ENCODE measurements at places on chromosomes 3 and 15. TPM values are rescaled to one million over a fixed set of nuclear protein-coding genes. Genes with fewer than 3 reads are reported as not detected.

DNA sequence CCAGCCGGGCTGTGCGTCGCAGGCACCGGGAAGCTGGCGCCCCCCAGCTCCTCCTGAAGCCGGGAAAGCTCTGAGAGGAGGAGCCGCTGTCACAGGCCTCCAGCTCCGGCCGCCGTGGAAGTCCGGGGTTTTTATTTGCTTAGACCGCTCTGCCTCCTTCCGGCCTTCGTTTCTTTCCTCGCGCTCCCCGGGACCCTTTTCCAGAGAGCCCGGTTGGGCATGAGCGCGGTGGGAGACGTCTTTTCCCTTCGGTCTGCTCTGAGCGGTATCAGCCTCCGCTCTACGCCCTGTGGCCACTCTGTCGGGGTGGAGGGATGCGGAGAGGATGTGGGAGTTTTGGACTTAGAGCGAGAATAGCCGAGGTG is 559 bp downstream of the SENP5 start:
- H3K4me1 ChIP-seq, result peaks cover 21% of the 10 kb centered on the region
- peak overlapping the region; percentile 79 for H3K27ac ChIP-seq
- peak overlapping the region; percentile 95 for H3K4me3 ChIP-seq
- no peak for DNase-seq
- H3K27me3 ChIP-seq, result no peaks in the 10 kb centered on the region
- H3K36me3 ChIP-seq, result peaks cover 19% of the 10 kb centered on the region

DNA sequence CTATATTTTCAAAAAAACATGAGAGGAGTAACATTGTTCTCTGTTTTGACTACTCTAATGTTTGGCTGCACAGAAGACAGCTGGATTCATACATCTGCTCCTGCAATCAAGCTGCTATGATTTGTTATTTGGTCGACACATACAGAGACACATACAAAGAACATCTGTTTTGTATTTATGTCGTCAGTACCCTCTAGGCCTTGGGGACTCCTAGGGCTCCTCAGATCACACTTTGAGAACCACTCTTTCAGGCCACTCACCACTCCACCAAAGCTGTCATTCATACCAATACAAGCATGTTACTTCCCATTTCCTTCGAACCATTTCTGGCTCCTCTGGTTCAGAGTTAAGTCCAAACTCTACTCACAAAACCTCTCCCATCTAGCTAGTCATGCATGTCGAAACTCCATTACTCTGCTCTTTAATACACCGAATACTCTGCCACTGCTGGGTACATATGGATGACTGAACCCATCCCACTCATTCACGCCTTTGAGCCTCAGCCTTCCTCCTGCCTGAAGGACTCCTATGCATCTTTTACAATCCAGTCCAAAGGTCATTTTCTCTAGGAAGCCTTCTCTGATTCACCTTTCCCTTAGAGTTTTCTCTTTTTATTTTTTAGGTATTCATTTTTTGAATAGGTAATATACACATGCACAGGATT is 102.9 kb upstream of the ARHGEF3 start:
- no peak for DNase-seq
- H3K27ac ChIP-seq, result no peak overlapping the region
- no peaks in the 10 kb centered on the region for H3K36me3 ChIP-seq
- no peak overlapping the region for H3K4me3 ChIP-seq

- no peaks in the 10 kb centered on the region for H3K4me1 ChIP-seq
- H3K27ac ChIP-seq, result no peak overlapping the region
- DNase-seq, result no peak
- H3K36me3 ChIP-seq, result peaks cover 65% of the 10 kb centered on the region
- H3K4me3 ChIP-seq, result no peak overlapping the region
Observed at GRCh38 chr3:52121813-52122212, 32.4 kb downstream of the POC1A start.

DNA sequence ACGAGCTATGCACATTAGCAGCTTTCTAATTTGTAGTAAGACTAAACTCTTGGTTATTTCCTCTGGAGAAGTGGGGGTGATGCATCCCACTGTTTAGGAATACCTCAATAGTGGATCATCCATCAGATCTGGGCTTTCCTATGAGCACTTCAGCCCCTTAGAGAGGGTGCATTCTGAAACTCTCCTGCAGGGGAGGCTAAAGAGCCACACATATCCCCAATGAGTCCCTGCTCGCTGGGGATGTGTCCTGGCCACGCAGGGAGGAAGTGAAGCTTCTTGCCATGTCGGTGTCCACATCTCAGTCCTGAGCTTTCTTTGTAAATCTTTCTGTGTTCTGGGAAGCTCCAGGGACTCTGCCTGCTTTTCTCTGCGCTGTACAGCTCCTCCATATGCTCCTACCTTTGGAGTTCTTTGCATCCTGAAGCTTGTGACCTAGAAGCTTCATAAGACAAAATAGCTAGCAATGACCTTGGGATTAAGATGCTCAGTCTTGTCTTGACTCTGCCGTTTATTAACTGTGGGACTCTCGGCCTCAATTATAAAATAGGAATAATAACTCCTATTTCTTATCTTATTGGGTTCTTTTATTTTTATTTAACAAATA is 28.3 kb upstream of the MASP1 start:
- H3K4me3 ChIP-seq, result no peak overlapping the region
- peak; percentile 61 for DNase-seq
- no peak overlapping the region for H3K27ac ChIP-seq
- H3K27me3 ChIP-seq, result no peaks in the 10 kb centered on the region
- H3K4me1 ChIP-seq, result peaks cover 7% of the 10 kb centered on the region

GRCh38 chr15:68819495-68820294 is 1.0 kb downstream of the ANP32A start:
- H3K36me3 ChIP-seq, result peaks cover 26% of the 10 kb centered on the region
- H3K27ac ChIP-seq, result peak overlapping the region; percentile 99
- no peaks in the 10 kb centered on the region for H3K27me3 ChIP-seq

- H3K27ac ChIP-seq, result peak overlapping the region; percentile 96
- peak overlapping the region; percentile 1 for H3K4me3 ChIP-seq
- no peaks in the 10 kb centered on the region for H3K27me3 ChIP-seq
Observed at GRCh38 chr15:47812470-47812999, 95.2 kb downstream of the SEMA6D start.

- H3K4me1 ChIP-seq, result no peaks in the 10 kb centered on the region
- no peak overlapping the region for H3K27ac ChIP-seq
- H3K27me3 ChIP-seq, result no peaks in the 10 kb centered on the region
Observed at GRCh38 chr3:40583691-40584090, 58.9 kb downstream of the ZNF621 start.

- H3K27me3 ChIP-seq, result no peaks in the 10 kb centered on the region
- no peaks in the 10 kb centered on the region for H3K4me1 ChIP-seq
Observed at GRCh38 chr3:193080821-193081365, 160.1 kb upstream of the PLAAT1 start.

The OPA1 gene
- 104 TPM for total RNA-seq

The SAMMSON gene
- not detected for total RNA-seq

The AADAC gene
- total RNA-seq, result 0.34 TPM

The UBL7 gene
- 32.8 TPM for total RNA-seq

The TTLL13 gene
- not detected for total RNA-seq

The DISP2 gene
- total RNA-seq, result 0.21 TPM

All from SJSA1 (cell line).